ENCODE measurements at places on chromosomes 16 and 17. TPM values are rescaled to one million over a fixed set of nuclear protein-coding genes. Genes with fewer than 3 reads are reported as not detected.

DNA sequence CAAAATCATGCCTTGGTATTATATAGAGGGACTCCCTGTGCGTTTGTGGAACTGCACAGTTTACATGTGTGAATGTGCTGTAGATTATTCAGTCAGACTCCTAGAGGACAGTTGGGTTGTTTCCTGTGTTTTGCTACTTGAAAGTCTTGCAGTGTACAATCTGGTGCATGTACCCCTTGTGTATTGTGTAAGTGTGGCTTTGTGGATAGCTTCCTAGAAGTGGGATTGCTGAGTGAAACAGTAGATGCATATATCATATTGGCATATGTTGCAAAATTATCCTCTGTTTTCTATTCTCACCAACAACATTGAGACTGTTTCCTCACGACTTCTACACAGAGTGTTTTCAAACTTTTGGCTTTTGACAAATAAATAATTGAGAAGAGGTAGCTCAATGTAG, 263.7 kb downstream of the MAP2K6 start:
- DNase-seq: no peak

DNA sequence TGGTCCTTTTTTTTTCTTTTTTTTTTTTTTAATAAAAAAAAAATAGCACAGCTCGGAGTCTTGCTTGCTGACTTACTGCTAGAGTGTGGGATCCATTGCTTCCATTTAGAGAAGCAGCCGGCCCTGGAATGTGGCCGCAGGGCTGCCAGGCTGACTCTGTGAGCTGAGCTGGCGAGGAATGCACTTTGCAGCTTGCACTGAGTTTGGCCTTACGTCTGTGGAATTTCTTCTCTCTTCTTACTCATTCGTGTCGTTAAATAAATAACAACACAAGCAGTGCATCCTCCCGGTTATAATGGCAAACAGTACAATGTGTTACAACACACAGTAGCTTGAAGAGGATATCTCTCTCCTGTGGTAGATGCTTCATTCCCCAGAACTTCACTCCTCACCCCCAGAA, 69.2 kb downstream of the PRKCB start:
- peak; percentile 76 for DNase-seq

Gene ATP2A1
- 0.48 TPM for total RNA-seq

DNA sequence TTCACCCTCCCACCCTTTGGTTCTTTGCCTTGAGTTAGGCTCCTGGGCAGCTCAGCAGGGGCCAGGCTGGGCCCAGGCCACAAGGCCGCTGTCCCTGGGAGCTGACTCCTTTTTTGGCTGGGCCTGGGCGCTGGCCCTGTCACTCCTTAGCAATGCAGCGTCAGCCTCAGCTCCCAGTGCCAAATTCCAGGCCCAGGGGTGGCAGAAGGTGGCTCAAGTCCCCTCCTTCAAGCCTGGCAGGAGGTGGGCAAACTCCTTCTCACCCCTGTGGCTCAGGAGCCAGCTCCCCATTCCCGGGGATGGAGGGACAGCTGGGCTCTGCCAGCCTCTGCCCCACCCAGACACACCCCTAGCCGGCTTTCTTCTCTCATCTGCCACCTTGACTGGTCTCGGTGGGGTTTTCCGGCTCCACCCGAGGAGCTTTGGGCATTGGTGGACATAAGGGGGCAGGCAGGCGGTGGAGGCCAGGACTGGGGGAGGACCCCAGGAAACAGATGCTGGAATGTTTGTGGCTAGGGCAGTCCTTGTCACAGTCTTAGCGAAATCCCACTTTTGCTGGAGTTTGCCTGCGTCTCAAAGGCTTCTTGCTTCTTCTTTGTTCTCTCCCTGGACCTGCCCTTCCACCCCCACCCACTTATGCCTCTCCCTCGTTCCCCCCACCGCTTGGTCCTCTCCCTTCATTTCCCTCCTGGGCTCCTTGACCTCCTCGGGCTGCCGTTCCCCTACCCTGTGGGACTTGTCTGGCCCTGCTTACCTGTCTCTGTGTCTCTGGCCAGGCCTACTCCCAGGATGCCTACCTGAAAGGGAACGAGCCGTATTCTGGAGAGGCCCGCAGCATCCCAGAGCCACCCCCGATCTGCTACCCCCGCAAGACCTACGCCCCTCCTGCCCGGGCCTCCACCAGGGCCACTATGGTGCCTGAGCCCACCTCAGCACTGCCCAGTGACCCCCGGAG, 37.4 kb downstream of the ARHGAP23 start:
- DNase-seq: peak; percentile 65

DNA sequence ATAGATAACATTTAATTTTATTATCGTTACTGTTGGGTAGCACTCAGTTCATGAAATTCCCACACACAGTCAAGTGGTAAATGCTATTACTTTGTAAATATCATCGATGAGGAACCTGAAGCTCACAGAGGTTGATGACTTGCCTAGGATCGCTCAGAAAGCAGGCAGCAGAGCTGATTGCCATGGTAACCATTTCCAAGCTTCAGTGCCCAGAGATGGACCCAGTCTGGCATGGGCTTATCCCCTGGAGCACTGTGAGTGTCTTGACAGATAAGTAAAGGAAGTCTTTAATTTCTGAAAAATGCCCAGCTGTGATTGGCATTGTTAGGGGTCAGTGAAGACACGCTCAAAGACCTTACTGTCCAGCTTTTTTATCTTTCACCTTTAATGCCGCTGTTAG, 95.0 kb downstream of the PRKCB start:
- no peak for DNase-seq

GRCh38 chr16:89324056-89325010, 106.8 kb downstream of the ZNF778 start:
- DNase-seq: peak; percentile 91

Data from Daoy (cell line).